Activated T-cell treated with anti-CD3 and anti-CD28 coated beads for 48 hours (primary cell): ENCODE measurements at places on chromosomes 5 and 9.

DNA sequence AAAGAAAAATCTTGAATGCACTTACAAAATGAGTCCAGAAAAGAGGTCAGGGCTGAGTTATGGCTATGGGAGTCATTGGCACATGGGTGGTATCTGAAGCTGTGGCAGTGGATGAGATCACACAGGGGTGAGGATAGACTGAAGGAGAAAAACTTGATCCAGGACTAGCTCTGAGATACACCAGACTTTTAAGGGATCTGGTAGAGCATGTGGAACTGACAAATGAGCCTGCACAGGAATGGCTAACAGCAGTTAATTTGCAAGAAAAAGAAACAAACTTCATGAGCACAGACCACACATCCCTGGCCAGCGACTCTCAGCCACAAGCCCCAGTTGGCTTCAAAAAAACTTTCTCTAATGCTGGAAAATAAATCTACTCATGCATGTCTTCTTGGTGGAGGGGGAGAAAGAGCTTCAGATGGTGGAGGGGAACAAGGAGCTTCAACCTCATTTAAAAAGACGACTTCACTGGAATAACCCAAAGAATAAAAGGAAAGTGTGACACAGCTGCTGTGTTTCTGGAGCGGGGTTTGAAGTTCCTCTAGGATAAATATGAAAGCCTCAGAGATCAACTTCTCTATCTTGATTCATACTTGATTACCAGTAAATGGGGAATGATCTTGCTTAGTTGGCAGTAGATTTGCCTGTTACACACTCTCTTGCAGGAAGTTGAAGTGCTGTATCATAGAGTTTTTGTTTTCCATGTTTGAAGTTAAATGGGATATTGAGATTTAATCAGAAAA is 33.6 kb downstream of the TNFAIP8 start:
- DNase-seq = no peak

- no peak for DNase-seq
Observed at GRCh38 chr9:100322954-100323536, 29.7 kb downstream of the TEX10 start.

DNA sequence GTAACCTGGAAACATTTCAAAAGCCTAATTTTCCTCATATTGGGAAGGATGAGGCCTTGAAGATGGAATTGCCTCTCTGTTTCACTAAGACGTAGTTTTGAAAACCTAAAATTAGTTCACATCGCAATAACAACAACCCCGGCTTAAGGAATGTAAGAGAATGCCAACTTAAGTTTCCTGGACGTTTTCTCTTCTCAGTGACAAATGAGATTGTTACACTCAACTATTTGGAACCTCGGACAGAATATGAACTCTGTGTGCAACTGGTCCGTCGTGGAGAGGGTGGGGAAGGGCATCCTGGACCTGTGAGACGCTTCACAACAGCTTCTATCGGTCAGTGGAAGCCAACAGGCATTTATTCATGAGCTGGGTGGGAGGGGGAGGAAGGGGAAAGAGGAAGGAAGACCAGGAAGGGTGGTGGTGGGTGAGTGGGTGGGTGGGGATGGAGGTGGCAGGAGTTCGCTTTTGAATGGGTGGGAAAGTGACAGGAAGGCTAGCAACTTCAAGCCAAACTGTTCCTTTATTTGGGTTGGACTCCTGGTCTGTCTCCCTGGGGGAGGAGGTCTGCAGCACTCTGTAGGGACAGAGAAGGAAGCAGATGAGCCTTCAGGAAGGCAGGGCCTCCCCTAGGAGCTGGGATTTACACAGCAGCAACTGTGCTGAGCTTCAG is 83.4 kb downstream of the TEK start:
- no peak for DNase-seq

DNA sequence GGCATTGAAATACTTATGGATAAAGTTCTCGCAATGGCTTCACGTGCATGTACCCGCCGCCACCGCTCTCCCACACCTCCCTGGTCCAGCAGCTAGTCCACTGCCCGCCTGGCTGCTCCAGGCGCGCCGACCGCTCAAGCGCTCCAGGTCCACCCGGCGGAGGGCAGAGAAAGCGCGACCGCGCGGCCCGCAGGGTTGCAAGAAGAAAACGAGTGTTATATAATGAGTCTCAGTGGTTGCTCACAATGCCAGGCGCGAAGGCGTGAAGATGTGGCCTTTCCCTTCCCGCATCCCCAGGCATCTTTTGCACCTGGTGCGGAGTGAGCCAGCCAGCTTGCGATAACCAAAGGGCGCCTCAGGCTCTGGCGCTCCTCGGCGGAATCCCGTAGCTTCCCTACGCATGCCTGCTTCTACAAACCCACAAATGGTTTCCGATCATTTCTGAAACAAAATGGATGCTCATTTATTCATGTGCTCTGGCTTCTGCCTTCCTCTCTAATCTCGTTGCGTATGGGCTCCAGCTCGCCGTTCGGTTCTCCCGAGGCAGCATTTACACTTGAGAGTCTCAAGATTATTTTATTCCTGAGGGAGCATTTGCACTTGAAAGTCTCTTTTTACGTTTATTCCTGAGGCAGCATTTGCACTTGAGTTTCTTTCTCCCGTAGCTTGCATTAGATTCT is 25.7 kb downstream of the CDKN2A start:
- no peak for DNase-seq

- no peak for DNase-seq
Observed at GRCh38 chr5:44506561-44506960, 117.3 kb upstream of the FGF10 start.

- no peak for DNase-seq
Observed at GRCh38 chr5:88778736-88779135, 104.2 kb downstream of the MEF2C start.

GRCh38 chr5:140565780-140566095 is 1.1 kb downstream of the SLC35A4 start:
- no peak for DNase-seq

GRCh38 chr9:109193974-109194556 is 27.0 kb upstream of the FRRS1L start:
- no peak for DNase-seq

DNA sequence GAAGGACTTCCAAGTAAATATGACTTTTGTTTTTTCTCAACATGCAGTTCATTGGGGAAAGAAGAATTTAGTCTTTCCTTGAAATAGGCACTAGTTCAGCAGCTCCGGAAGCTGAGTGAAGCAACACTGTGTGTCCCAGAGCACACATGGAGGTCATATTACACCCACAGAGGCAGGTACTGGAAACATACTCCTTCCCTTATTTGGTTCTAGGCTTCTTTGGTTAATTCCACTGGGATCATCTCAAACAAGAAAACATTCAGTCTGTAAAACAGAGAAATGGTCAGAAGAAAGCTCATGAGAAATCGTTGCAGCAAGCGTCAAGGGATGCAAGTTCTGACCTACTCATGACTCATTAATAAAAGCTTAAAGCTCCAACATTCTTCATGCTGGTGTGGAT is 175.1 kb upstream of the PCSK5 start:
- no peak for DNase-seq

DNA sequence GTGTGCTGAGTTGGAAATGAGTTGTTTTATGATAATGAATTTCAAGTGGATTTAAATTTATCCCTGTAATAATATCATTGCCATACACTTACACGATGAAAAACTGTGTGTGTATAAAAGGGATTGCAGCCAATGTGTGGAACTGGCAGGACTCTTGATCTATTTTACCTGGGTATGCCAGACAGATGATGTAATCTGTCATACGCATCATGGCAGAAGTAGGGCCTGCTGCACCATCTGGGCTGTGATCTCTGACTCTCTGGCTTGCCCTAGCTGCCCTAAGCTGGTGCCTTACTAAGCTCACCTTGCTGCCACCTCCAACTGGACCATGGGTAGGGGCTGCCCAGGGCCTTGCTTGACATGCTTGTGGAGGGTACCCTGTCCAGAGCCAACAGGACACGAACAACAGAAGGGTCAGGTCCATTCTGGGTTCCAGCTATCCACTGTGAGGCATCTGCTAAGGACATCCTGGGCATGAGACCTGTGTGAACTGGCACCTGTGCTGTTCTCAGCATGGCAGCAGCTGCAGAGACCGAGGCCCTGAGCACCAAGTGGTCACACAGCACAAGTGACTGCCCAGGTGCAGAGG is 184.2 kb downstream of the FSTL4 start:
- DNase-seq = no peak

DNA sequence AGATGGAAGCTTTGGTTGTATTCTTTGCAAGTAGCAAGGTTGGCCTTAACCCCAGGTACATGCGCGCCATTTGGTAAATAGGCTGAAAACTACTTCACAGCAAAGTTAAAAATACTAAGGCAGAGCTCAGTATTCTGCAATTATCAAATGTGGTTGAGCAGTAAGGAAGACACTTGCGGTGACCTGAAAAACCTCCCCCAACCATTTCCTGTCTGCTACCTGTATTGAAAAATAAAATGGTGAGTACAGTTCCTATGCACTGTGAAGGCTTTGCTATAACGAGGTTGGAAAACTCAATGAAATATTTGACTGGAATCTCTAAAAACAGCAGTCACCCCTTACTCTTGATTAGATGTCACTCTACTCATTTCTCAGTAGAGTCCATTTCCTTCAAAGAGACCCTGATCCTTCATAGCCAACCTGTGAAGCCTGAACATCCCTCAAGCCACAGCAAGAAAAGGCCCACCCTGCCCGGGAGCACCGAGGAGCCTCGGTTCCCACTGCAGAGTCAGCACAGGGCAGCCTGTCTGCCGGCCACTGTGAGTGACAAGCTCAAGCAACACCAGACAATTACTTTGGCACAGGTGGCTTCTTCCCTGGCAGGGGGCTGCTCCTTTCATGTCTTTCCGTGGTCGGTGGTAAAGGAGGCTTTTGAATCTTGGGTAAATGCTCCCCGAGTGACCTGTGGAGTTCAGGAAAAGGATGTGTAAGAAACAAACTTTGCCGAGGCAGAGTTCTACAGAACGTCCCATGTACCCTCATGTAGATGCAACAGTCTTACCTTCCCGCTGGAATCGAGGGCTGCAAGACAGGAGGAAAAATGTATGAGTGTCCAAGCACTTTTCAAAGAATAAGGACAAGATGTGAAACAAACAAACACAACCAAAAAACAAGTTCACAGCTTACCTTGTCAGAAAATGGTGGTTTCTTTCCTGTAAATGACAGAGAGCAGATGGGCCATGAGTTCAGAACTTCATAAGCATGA is 29.6 kb downstream of the C5orf58 start:
- no peak for DNase-seq

GRCh38 chr5:75189353-75189752 is 47.3 kb downstream of the ANKRD31 start:
- DNase-seq = no peak

- DNase-seq = no peak
Observed at GRCh38 chr5:78361631-78361993, 1.2 kb downstream of the SCAMP1 start.
